ENCODE measurements at places on chromosomes 16 and 17.
A peak's percentile ranks its signal among the peaks of the same experiment; 100 is the strongest.

GRCh38 chr17:82569621-82570020 lies 50.1 kb downstream of the FOXK2 start:
- DNase-seq: no peak

GRCh38 chr16:56480776-56481467 lies 29.6 kb downstream of the OGFOD1 start:
- no peak for DNase-seq

GRCh38 chr16:87100306-87101058 lies 216.7 kb downstream of the C16orf95 start:
- DNase-seq: no peak

DNA sequence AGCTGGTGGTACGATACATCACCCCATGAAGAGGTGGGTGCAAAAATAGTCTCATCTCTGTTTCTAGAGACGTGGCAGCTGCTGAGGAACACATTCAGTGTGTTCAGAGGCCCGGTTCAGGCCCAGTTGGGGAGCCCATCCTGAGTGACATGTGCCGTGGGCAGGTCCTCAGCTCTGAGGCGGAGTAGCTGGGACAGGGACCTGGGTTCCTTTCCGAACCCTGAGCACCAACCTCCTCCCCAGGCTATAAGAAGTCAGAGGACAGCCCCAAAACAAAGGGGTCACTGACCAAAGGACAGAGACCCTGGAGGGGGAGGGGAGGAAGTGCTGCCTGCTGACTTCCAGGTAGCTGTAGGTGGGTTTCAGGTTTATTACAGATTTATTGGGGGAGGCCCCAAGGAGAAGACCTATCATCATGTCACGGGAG lies 5.1 kb downstream of the LDHD start:
- DNase-seq: no peak

GRCh38 chr16:11762431-11762830 lies 19.8 kb upstream of the TXNDC11 start:
- DNase-seq: no peak

DNA sequence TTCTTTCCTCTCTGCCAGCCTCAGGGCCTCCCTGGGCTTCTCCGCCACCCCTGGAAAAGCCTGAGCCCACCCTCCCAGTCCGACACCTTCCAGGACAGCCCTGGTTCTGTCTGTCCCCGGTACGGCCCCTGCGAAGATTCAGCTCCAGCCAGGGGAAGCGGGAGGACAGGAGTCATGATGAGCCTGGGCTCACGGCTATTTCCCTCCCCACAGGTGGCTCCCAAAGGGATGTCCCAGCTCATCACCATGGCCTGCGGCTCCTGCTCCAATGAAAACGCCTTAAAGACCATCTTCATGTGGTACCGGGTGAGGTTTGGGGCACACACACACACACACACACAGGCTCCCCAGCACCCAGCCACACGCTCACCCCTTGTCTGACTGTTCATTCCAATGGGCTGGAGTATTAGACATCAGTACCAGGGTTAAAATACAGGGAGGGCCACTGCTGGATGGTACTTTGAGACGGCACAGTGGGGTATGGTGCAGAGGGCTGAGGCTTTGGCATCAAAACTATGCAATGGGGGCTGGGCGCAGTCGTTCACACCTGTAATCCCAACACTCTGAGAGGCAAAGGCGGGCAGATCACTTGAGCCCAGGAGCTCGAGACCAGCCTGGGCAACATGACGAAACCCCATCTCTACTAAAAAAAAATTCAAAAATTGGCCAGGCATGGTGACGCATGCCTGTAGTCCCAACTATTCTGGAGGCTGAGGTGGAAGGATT lies 32.8 kb downstream of the TMEM186 start:
- no peak for DNase-seq

GRCh38 chr17:30780343-30780742 lies 44.1 kb downstream of the CRLF3 start:
- DNase-seq: no peak

GRCh38 chr16:1152651-1153259 lies at the start of gene CACNA1H:
Gene CACNA1H (plus strand): TSS chr16:1153106. CDS start chr16:1153738, 632 bp downstream.
- DNase-seq: no peak

GRCh38 chr16:14486520-14487303 lies 143.3 kb downstream of the PARN start:
- peak; percentile 78 for DNase-seq

DNA sequence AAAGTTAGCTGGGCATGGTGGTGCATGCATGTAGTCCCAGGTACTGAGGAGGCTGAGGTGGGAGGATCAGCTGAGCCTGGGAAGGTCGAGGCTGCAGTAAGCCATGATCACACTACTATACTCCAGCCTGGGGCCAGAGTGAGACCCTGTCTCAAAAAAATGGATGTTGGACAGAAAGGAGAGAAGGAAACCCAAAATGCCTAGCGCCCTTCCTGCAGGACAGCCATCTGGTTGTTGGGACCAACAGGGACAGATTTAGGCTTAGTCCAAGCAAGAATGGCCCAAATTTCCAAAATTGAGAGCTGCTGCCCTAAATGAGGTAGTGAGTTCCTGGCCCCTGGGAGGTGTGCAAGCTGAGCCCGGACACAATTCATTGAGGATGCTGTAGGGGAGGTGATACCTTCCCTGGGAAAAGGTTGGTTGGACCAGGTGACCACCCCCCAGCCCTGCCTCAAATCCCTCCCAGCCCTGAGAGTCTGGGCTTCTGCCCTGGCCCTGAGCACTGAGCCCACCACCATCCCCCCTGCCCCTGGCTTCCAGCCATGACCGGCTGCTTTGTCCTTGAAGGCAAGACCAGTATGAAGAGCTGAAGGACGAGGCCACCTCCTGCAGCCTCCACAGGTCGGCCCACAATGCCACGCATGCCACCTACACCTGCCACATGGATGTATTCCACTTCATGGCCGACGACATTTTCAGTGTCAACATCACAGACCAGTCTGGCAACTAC lies 35.1 kb downstream of the IL21R start:
- DNase-seq: no peak

DNA sequence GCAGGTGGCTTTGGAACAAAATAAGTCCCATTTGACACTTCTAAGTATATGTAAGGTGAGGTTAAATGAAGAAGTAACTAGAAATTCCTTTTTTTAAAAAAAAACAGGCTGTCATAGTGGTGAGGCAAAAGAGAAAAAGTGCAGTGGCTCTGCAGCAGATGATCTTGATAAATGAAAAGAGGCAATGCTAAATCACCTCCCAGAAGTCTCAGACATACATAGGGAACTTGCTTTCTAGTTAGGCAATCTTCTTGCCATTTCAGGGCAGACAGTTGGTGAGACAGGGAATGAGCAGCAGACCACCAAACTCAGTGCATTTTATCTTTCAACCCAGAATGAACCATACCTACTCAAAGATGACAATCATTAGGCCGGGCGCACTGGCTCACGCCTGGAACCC lies 90.8 kb downstream of the MYO1D start:
- DNase-seq: no peak

- peak; percentile 18 for DNase-seq
Measured at GRCh38 chr16:46929378-46930332, 43.8 kb downstream of the DNAJA2 start.

DNA sequence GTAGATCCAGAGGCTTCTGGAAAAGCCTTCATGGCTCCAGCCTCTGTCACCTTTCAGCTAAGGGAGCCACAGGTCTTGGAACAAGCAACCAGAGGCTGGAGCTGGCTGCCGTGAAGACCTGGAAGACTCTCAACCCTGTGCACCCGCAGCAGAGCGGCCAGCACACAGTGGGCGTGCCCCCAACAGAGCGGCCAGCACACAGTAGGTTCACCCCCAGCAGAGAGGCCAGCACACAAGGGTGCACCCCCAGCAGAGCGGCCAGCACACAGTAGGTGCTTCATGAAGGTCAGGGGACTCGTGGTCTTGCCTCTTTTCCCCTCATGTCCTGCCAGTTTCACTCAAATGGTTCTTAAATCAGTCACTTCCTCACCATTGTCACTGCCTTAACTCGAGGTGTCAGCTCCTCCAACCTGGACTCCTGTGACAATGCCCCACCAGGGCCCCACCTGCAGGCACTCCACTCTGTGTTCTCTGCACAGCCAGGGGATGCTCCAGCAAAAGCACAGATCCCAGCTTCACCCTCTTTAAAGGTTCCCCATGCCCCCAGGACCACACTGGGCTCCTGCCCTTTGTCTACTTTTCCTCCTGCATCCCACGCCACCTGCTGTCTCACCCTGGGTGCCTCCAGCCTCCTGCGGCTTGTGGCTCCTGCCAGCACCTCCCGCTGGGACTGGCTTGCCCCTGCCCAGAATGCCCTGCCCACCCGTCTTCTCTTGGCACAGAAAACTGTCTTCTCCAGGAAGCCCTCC lies 42.4 kb upstream of the DOC2B start:
- DNase-seq: no peak

DNA sequence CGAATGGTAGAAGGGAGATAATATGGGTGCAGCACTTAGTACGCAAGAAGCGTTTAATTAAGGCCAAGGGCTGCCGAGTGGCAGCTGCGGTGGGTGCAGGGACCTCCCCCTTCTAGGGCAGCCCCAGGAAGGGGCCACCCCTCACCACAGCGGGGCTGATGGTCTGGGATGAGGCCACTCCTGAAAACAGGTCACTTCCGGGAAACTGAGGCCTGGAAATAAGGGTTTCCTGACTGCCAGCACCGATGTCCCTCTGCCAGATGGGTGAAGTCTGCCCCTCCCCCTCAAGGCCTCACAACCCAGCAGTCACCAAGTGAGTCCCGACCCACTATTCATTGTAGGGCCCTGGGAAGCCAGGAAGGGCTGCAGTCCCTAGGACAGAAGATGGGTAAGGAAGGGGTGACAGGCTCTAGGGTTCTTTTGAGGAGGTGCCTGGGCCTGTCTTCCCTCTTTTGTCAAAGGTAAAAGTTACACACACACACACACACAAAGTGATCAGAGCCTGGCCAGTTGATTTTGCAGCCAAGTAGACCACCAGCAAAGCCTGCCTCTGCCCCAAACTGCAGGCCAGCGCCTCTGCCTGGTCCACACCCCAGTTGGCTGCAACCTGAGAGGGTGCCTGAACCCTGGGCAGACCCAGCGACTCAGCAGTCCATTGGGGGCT lies 12.5 kb downstream of the SREBF1 start:
- DNase-seq: no peak

DNA sequence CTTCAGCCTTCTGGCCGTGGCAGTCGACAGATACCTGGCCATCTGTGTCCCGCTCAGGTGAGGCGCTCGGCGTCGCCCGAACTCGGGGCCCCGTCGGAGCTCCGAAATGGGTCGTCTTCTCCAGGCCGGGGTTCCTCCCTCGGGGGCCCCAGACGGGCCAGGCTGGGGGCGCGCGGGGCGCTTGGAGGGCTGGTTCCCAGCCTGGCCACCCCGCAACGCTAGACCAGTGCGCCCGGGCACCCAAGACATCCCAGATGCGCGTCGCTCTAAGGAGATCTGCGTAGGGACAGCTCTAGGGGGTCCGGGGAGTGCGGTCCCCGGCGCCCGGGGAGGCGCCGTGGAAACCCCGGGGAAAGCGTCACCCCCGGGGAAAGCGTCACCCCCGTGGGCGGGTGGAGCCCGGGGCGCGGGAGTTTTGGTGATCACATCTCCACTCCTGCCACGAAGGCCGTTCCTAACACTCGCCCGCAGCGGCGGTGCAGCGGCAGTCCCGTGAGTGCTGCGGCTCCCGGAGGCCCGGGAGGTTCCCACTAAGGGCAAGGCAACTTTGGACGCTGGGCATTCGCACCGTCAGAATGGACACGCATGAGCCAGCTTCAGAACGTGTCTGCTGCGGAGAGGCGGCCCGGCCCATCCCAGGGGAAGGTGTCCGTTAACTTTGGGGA lies 729 bp downstream of the ADORA2B start:
- DNase-seq: no peak

- DNase-seq: no peak
Measured at GRCh38 chr16:14007450-14007849, 63.7 kb upstream of the MRTFB start.

- DNase-seq: no peak
Measured at GRCh38 chr17:59327121-59327980, 4.1 kb upstream of the YPEL2 start.

GRCh38 chr17:13518261-13519000 lies 83.3 kb downstream of the HS3ST3A1 start:
- DNase-seq: no peak

- DNase-seq: peak; percentile 70
Measured at GRCh38 chr17:79839356-79840268, at the start of gene CBX4. Gene CBX4 (minus strand): TSS chr17:79839440. CDS start chr17:79839251, 189 bp downstream.

DNA sequence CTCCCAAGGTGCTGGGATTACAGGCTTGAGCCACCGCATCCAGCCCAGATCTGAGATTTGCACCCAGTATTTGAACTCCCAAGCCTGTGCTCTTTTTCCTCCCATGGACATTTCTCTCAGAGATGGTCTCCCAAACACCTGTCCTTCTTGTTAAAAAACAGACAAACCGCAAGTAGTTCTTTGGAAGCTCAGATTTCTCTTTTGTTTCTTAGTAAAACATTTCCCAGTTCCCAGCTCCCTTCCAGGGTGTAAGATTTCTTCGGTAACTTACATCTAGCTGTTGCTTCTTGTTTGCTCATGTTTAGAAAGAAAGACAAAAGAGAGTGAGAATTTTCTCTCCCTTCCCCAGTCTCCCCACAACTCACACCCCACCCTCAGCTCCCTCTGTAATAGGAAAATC lies 36.2 kb downstream of the IL4R start:
- DNase-seq: no peak

- no peak for DNase-seq
Measured at GRCh38 chr17:32110596-32110995, 31.7 kb upstream of the RHOT1 start.

DNA sequence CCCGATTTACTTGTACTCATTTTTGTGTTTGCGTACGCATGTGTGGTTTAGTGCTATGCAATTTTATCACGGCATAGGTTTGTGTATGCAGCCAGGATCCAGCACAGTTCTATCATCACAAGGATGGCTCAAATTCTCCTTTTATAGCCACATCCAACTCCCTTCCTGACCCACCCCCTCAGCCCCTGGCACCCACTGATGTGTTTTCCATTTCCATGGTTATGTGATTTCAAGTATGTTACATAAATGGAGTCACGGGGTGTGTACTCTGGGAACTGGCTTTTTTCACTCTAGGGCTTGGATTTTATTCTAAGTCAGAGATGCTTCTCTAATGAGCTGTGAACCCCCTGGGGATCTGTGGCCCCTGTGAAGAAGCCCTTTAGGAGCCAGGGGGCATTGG lies 16.8 kb downstream of the IL4R start:
- no peak for DNase-seq
